SJSA1 (cell line): ENCODE measurements at places on chromosomes 11 and 22. TPM values are rescaled to one million over a fixed set of nuclear protein-coding genes. Genes with fewer than 3 reads are reported as not detected.

- no peak overlapping the region for H3K27ac ChIP-seq
- H3K4me1 ChIP-seq, result no peaks in the 10 kb centered on the region
- H3K27me3 ChIP-seq, result peaks cover 68% of the 10 kb centered on the region
- H3K36me3 ChIP-seq, result no peaks in the 10 kb centered on the region
- H3K4me3 ChIP-seq, result no peak overlapping the region
These were observed 33.3 kb upstream of the KCNJ11 start for GRCh38 chr11:17421781-17422180.

- no peak for DNase-seq
- H3K27me3 ChIP-seq, result no peaks in the 10 kb centered on the region
These were observed 207.2 kb upstream of the PGR start for GRCh38 chr11:101336858-101337257.

DNA sequence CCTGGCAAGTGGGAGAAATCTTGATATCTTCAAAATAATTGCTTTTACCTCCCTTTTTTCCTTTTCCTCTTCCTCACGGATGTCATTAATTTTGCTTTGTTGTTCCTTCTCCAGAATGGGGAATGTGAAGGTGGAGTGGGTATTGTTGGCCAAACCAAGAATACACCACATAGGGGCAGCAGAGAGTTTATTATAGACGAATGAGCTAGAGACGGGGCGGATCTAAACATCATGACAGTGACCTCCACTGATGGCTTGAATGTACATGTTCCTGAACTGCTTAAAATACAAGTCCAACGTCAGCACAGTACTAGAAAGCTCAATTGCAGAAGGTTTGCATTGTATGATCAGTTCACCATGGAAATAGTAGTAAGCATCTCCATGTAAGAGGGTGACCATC lies 122.3 kb upstream of the SNX19 start:
- no peak overlapping the region for H3K4me3 ChIP-seq
- peaks cover under 1% of the 10 kb centered on the region for H3K4me1 ChIP-seq
- no peak overlapping the region for H3K27ac ChIP-seq
- DNase-seq, result no peak

Gene IL10RA
- not detected in 2 replicates for total RNA-seq

Gene SDHAF2
- total RNA-seq, result 70.6 and 71.9 TPM in 2 replicates
